ENCODE measurements at places on chromosomes 3 and 15.

DNA sequence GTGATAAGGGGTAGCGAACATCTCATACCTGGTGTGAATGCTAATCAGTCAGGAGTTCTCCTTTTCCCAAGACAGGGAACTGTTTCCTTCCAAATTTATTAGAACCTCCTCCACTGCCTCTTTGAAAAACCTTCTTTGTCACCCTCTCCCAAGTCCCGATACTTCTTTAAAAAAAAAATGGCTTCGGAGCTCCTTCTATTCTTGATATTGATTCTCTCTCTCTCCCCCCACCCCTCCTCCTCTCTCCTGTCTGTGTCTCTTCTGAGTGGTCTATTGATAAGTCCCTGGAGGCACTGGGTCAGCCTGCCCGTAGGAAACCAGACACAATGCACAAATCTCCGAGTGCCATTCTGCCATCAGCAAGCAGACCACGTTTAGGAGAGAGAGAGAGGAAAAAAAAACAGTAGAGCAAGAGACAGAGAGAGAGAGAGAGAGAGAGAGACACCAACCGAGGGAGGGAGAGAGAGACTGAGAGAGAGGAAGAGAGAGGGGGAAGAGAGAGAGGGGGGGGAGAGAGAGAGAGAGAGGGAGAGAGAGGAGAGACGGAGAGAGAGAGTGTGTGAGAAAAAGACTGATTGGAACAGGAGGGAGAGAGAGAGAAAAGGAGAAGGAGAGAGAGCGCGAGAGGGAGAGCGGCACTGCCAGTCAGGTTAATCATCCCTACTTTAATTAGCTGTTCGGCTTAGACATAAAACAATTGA, 160.9 kb downstream of the TIGIT start:
- DNase-seq = no peak

GRCh38 chr3:72690629-72691028, 157.6 kb downstream of the SHQ1 start:
- no peak for DNase-seq

GRCh38 chr15:100824211-100824610, 55.4 kb upstream of the ALDH1A3 start:
- no peak for DNase-seq

DNA sequence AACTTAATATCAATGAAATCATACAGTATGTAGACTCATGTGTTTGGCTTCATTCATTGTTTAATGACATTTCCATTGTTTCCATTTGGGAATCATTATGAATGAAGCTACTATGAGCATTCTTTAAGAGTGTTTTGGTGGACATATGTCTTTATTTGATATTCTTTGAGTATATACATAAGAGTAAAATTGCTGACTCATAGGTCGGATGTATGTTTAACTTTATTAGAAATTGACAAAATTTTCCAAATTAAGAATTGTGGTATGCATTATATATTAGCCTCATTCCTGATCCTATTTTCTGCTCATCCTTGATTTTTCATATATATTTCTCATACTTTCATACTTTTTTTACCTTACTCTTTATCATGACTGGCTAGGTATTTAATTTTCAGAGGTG, 28.7 kb upstream of the CMC1 start:
- DNase-seq = no peak

GRCh38 chr15:41241221-41241964, 10.3 kb downstream of the CHP1 start:
- no peak for DNase-seq

DNA sequence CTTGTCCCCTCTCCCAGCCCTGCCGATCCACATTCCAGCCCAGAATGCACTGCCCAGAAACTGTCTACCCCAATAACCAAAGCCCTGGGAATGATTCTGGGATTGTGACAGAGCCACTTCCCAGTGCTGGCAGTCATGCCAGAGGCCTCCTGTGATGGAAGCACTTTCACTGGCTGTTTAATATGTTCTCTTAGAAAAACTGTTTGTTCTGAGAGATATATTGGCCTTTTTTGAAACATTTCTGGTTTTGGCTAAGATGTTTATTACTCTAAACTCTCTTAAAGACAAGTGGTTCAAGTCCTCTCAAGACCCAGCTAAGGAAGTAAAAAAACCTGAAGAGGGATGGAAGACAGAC, 74.0 kb upstream of the HACD2 start:
- DNase-seq = no peak

- DNase-seq = no peak
Observed at GRCh38 chr3:33681667-33682066, 36.4 kb downstream of the CLASP2 start.
